ENCODE measurements at places on chromosomes 12 and 14. TPM values are rescaled to one million over a fixed set of nuclear protein-coding genes. Genes with fewer than 3 reads are reported as not detected.

GRCh38 chr12:69919495-69919894, 94.5 kb downstream of the MYRFL start:
- H3K27ac ChIP-seq: no peak overlapping the region
- no peaks in the 10 kb centered on the region for H3K27me3 ChIP-seq
- no peak for DNase-seq
- no peaks in the 10 kb centered on the region for H3K36me3 ChIP-seq

GRCh38 chr14:32469388-32470160, 140.5 kb downstream of the AKAP6 start:
- H3K27me3 ChIP-seq: no peaks in the 10 kb centered on the region
- DNase-seq: no peak
- H3K27ac ChIP-seq: no peak overlapping the region
- no peaks in the 10 kb centered on the region for H3K4me1 ChIP-seq
- no peak overlapping the region for H3K4me3 ChIP-seq

GRCh38 chr14:91817566-91818325, 49.6 kb downstream of the TC2N start:
- H3K4me3 ChIP-seq: no peak overlapping the region
- H3K36me3 ChIP-seq: no peaks in the 10 kb centered on the region
- H3K27ac ChIP-seq: peak overlapping the region; percentile 62
- peaks cover 4% of the 10 kb centered on the region for H3K4me1 ChIP-seq
- H3K27me3 ChIP-seq: no peaks in the 10 kb centered on the region

GRCh38 chr12:22372277-22372837, 37.9 kb upstream of the ST8SIA1 start:
- H3K27ac ChIP-seq: no peak overlapping the region
- no peak for DNase-seq
- no peaks in the 10 kb centered on the region for H3K4me1 ChIP-seq
- H3K27me3 ChIP-seq: no peaks in the 10 kb centered on the region

Gene LTBR
- total RNA-seq: 0.45 TPM

Gene SMIM41
- not detected for total RNA-seq

Gene SOX5
- total RNA-seq: 0.21 TPM

Gene TSPAN9
- total RNA-seq: 0.31 TPM
